Mammary epithelial cell (primary cell): ENCODE measurements at places on chromosomes 4 and X. TPM values are rescaled to one million over a fixed set of nuclear protein-coding genes. Genes with fewer than 3 reads are reported as not detected.

DNA sequence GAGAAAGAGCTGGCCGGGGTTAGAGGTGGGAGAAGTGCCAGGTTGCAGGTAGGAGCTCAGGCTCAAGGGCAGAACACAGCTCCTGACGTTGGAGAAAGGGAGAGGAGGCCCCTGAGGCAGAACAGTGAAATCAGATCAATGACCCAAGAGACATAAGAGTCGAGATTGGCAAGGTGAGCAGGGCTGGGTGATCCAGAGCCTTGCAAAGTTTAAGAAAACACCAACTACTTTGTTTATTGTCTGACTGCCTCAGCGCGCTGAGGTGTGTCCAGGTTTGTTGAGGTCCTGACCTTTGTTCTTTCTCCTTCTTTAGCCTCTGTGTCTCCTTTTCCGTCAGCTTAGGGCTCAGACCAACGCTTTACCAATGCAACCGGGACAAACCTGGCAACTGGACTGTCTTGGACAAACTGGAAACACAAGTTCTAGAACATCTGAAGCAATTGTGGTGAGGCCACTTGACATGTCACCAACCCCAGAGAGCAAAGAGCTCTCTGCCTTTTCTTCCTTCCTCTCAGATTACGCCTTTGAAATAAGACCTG lies 28.3 kb downstream of the CHRNA9 start:
- DNase-seq, result no peak

DNA sequence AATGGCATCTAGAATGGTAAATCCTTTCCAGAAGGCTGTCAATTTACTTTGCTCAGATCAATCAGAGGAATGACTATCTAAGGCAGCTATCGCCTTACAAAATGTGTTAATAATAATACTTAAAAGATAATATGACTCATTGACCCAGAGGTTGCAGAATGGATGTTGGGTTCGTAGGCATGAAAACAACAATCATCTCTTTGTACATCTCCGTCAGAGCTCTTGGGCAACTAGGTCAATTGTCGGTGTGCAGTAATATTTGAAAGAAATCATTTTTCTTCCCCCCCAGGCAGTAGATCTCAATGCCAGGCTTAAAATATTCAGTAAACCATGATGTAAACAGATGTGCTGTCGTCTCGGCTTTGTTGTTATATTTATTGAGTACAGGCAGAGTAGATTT lies 165.1 kb downstream of the CAMK2D start:
- DNase-seq, result peak; percentile 63

- no peak for DNase-seq
Measured at GRCh38 chrX:131614241-131614640, 70.4 kb downstream of the OR13H1 start.

DNA sequence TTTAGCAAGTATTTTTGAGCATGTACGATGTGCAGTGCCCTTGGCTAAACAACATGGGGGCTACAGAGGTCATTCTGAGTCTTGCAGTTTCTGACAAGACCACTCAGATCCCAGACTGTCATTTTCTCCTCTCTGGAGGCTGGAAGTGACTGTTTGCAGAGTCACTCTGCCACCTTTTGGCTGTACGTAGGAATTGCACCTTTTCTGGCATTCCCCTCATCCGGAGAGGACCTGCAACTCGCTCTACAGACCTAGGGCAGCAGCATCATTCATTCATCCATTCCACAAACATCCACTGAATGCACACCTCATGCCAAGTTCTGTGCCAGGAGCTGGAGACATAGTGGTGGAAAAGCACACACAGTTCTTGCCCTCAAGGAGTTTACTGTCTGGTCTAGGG lies 160.4 kb upstream of the GPR101 start:
- peak; percentile 7 for DNase-seq

DNA sequence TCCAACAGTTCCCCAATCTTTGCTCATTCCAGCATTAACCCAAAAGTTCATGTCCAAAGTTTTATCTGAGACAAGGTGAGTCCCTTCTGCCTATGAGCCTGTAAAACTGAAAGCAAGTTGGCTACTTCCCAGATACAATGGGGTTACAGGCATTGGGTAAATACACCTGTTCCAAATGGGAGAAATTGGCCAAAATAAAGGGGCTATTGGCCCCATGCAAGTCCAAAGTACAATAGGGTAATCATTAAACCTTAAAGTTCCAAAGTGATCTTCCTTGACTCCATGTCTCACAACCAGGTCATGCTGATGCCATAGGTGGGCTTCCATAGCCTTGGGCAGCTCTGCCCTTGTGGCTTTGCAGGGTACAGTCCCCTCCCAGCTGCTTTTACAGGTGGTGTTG lies 511.7 kb upstream of the KLHL4 start:
- DNase-seq, result no peak

GRCh38 chrX:41723826-41724225 lies at the start of gene GPR82:
TSS of gene GPR82 (plus strand) at chrX:41724181. CDS start at chrX:41727027, 2,846 bp downstream.
- no peak for DNase-seq

- DNase-seq, result no peak
Measured at GRCh38 chrX:115018040-115018647, 728 bp upstream of the IL13RA2 start.

DNA sequence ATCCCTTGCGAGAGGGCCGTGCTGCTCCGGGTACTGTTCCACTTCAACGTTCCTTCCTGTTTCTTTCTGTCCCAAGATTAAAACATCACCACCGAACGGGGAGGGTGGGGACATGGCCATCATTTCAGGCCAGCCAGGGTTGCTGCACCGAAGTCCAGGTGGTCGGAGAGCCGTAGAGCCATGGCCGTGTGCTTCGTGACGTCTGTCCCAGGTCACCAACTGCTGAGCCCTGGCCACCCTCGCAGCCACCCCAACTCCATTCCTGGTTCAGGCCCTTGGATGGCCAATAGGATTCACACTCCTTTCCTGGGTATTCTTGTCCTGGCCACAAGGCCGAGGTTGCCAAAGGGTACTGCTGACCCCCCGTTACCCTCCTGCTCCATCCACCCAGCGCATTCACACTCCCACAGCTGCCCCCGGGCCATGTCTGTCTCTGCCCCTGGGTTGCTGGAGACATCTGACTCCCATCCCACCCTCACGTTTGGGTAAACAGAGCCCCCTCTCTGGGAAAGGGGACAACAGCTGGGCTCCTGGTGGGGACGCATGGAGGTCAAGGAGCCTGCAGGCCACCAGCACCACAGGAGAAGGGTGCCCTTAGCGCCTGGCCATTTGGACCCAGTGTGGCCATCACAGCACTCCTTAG lies 103.2 kb downstream of the HMX1 start:
- DNase-seq, result no peak

- DNase-seq, result no peak
Measured at GRCh38 chr4:82601242-82602015, 39.6 kb upstream of the TMEM150C start.

The DDIT4L gene
- total RNA-seq, result not detected

The SSX2B gene
- not detected in 2 replicates for total RNA-seq

The TLR10 gene
- not detected for total RNA-seq
